ENCODE measurements at places on chromosomes 11 and 22.

DNA sequence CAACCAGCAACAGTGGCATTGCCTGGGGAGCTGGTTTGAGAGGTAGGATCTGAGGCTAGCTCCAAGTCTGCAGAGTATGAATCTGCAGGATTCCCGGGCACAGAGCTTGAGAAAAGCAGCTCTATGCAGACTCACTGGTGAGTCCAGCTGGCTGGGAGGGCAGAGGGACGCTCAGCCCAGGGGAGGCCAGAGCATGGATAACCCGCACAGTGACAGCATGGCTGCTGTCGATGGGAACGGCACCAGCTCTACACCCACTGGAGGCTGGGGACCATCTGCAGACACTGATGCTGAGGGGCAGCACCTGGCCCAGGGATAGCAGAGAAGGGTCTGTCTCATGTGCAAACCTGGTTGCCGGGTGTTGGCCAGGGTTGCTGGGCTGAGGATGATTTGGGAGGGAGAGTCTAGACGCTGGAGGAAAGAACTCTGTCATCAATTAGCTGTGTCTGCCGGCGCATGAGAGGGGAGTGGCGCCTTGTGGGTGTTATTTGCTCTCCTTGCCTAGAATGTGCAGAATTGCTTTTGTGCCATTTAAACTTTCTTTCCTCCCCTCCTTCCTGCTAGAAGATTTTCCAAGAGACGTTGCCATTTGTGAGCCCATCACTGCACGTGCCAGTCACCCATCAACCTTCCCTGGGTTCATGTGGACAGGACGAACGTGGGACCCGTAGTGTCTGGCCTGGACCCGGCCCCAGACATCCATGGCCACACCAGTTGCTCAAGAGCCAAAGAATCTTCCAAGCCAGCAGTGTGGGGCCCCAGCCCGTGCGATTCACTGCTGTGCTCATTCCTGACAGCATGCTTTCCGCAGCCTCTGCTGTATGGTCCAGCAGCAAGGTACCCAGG lies 19.1 kb upstream of the LINC01488 start:
- no peak for DNase-seq

DNA sequence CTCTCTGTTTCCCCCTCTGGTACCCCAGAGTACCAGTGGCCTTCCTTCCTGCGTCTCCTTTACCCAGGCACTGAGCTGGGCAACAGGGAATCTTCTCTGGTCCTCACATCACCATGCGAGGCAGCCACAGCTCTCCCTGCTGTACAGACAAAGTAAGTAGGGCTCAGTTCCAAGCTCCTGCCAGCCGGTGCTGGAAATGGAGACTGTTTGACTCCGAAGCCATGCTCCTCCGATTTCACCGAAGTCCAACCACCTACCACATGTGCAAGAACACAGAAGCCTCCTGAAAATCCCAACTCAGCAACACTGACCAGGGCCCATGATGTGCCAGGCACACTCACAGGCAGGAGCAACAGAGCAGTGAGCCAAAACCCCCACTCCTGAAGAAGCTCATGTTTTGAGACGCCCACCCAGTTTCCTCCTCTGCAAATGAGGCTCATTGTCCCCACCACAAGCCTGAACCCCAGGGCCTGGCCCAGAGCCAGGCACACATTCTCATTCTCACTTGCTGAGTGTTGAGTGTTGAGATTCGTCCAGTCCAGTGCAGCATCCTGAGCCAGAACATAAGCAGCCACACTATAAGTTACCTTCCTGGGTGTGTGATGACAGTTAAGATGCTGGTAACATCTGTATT lies 156.0 kb downstream of the MPPED1 start:
- DNase-seq, result no peak

GRCh38 chr11:12677131-12677530 lies 2.9 kb downstream of the TEAD1 start:
- DNase-seq, result no peak

GRCh38 chr22:39256979-39257378 lies 12.2 kb upstream of the PDGFB start:
- DNase-seq, result no peak

DNA sequence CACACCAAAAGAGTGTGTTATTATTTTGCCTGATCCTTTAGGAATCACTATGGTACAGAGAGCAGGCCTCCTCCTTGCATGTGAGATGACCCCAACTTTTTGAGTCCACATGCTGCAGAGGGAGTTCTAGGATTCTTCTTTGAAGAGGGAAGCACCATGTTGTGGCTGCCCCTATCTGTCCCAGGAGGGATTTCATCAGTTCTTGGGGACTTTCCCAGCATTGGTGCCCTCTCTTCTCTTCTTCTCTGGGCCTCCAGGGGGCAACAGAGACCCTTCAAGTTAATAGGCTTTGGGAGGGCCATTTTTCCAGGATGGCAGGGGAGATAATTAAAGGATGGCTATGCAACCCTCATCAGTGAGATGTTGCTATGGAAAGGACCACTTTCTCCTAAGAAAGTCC lies 3.6 kb downstream of the MMP1 start:
- peak; percentile 63 for DNase-seq

- DNase-seq, result no peak
These were observed 668 bp downstream of the MADD start for GRCh38 chr11:47270331-47271271.

- peak; percentile 57 for DNase-seq
These were observed 136.2 kb downstream of the OSBP2 start for GRCh38 chr22:30830907-30831306.

DNA sequence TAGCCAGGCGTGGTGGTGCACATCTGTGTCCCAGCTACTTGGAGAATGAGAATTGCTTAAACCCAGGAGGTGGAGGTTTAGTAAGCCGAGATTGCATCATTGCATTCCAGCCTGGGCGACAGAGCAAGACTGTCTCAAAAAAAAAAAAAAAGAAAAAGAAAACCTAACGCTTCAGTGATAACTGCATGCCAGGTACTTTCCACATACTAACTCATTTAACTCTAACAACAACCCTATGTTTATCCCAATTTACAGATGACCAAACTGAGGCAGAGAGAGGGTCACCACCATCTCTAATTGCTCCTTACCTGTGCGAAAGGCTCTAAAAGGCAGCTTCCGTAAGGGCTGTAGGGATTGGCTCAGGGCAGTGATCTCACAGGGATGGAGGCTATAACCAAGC lies 11.6 kb downstream of the PISD start:
- no peak for DNase-seq

DNA sequence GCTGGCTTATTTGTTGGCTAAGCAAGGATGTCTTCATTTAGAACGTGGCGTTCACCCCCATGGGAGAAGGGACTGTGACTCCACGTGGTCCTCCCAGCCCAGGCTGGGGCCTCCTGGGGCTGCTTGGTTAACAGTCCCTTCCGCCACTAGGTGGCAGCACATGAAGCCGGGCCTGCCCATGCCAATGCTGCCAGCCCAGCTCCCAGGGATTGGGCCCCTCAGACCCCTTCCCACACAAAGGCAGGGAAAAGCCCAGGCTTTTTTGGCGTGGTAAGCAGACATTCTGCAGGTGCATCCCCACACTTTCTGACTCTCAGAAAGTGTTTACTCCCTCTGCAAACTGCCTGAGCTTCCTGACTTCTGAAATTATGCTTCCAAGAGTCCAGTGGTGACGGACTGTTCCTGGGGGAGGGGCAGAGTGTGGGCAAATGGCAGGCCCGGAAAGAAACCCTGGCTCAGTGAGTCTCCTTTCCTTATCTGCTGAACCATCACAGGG lies 3.1 kb downstream of the CBX6 start:
- DNase-seq, result peak; percentile 36

DNA sequence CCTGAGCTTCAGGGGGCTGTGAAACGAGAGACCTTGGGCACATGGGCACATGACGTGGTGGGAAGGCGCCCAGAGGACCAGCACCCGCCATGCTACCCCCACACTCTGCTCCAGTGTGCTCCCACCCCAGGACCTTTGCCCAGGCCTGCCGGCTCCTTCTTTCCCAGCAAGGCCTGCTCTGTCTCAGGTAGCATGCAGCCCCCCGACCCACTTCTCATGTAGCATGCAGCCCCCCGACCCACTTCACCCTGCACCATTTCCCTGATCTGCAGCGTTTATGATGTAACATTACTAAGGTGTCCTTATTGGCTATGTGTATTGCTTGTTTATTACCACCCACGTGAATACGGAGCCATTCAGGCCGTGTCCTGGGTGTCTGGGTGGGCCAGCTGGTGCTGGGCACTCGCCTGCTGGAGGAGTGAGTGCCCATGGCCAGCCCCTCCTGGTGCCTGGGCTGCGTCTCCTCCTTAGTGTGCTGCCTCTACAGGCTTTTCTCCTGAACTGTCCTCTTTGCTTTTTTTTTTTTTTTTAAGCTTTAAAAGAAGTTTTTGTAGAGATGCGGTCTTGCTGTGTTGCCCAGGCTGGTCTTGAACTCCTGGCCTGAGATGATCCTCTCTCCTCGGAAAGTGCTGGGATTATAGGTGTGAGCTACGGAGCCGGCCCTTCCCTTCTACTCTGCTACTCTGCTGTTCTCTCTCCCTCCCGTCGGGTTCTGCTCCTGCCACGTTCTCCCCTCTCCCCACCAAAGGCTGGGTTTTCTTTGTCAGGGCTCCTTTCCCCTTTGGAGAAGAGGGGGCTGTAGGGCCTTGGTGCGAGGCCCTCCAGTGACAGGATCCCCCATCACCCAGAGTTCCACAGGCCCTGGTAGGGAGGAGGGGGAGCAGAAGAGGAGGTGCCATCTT lies 29.4 kb downstream of the LRP5 start:
- DNase-seq, result no peak

GRCh38 chr11:15347969-15348734 lies 233.4 kb downstream of the INSC start:
- no peak for DNase-seq

DNA sequence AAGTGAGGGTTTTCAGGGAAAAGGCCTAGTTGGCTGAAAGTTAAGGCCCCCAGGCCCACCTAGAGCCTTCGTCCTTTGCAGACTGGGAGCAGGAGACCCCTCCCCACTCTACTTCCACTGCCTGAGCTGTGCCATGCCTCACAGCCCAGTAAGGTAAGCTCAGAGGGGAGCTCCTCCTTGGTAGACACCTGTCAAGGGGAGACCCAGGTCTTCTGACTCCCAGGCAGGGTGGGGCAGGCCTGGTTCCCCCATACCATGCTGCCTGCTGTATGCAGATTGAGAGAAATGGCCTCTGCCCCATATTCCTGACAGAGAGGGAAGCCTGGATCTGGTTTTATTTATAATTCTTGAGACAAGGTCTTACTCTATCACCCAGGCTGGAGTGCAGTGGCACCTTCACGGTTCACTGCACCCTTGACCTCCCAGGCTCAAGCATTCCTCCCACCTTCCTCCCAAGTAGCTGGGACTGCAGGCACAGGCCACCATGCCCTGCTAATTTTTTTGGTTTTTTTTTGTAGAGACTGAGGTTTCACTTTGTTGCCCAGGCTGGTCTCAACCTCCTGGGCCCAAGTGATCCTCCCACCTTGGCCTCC lies 697 bp downstream of the RAB36 start:
- DNase-seq, result no peak

GRCh38 chr11:10623797-10624761 lies 55.6 kb upstream of the LYVE1 start:
- DNase-seq, result peak; percentile 30

DNA sequence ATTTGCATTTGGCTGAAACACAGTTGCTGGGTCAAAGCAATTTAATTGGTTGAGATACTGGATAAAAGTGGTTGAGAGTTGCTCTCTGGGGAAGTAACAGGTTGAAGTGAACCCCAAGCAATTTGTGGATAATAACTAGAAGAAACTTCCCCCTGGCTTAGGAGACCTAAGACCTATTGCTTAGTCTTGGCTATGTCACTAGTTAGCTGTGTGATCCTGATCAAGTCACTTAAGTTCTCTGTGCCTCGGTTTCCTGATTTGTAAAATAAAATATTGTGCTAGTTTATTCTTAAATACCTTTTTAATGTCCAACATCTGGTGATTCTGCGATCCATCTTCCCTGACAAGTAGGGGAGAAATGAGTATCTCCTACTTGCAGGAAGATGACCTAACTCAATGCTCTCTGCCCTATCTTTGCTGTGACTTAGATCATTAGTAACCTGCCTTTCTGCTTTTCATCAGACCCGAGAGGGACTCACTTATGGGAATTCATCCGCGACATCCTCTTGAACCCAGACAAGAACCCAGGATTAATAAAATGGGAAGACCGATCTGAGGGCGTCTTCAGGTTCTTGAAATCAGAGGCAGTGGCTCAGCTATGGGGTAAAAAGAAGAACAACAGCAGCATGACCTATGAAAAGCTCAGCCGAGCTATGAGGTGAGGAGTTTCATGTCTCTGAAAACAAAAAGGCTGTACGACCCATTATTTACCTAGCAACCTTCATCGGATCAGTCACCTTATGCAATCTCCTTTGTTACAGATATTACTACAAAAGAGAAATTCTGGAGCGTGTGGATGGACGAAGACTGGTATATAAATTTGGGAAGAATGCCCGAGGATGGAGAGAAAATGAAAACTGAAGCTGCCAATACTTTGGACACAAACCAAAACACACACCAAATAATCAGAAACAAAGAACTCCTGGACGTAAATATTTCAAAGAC lies 37.5 kb downstream of the EHF start:
- DNase-seq, result no peak

DNA sequence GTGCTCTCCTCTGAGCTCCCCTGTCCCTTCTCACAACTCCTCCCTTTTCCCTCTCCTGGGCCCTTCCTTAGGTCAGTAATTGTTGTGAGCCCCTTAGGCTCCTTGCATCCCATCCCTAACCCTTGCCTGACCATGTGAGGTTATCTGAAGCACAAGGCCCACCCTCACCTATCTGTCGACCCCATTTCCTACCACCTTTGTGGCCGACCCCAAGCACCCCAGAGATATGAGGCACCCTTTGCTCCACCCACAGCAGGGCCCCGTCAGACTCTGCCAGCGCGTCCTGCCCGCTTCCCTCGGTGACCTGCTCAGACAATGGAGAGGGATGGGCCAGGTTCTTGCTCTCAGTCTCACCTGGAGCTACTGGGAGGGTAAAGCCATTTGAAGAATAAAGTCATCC lies 1.3 kb downstream of the GNG3 start:
- DNase-seq, result no peak

DNA sequence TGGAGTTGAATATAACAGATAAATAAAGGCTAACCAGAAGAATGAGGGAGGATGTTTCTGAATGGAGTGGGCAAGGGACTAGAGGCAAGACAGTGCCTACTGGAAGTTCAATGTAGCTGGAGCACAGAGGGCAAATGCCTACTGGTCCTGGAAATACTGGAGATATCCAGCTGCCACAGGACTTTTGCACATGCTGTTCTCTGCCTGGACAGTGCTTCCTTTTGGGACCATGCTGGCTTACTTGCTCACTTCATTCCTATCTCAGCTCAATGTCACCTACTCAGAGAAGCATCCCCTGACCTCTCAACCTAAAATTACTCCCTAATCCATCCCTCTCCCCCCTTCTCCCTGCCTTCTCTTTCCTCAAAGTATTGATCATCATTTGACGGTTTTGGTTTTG lies 20.2 kb downstream of the RASD2 start:
- DNase-seq, result no peak

DNA sequence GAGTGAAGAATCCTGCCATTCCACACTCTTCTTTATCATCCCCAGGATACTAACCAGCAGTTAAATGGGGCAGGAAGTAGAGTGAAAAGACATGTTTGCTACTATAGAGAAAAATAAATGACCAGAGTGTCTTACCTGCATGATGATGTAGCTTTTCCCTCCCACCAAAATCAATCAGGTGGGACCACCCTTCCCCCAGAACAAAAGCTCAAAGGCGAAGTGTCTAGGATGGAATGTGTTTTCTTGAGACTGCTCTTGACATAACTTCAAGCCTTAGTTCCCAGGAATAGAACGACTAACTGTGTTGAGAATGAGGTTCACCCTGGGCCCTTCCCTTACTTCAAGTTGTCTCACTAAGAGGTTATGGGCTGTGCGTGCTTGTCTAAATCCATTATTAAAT lies 339.2 kb upstream of the CCDC90B start:
- DNase-seq, result no peak
